ENCODE measurements at places on chromosomes 1 and 21.

DNA sequence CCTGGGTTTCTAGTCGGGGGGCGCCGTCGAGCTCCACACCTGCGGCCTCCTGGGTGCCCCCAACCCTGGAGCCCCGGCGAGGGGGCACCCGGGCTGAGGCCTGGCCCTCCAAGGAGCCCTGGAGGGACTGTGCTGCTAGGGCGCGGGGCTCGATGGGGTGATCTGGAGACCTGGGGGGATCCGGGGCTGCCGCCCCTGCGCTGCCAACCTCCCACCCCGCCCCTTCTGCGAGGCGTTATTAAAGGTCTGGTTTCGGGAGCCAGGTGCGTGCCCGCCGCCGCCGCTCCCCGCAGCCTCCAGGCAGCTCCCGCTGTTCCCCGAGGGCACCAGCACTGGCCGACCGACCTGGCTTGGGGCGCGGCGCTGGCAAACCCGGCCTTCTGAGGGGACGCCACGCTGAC lies 746 bp upstream of the POFUT2 start:
- no peak for DNase-seq

DNA sequence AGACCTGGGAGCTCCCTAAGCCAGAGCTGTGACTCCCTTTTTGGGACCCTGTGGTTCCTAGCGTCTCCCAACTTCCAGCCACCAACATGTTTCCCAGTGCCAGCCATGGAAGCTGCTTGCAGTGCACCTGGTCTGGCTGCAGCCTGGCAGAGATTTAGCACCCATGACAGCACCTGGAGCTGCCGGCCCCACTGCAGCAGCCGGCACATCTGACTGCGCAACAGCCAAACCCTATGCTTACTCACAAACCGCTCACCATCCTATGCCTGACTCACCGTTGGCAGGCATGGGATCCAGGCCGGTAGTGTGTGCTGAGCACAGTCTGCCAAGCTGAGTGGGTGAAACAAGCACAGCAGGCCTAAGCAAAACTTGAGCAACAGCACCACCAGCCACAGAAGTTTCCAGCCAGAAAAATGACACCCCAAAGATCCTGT lies 435.9 kb upstream of the PRMT6 start:
- no peak for DNase-seq

- no peak for DNase-seq
Measured at GRCh38 chr1:111778541-111779051, 22.9 kb downstream of the DDX20 start.

GRCh38 chr1:168234846-168235547 lies 9.2 kb downstream of the SFT2D2 start:
- no peak for DNase-seq

Data from GM06990 (cell line).